ENCODE measurements at places on chromosomes 6 and 20.

GRCh38 chr20:33460711-33461110 is 17.1 kb upstream of the SNTA1 start:
- DNase-seq = no peak

GRCh38 chr20:37178839-37179682 is at the start of the genes MROH8 and RPN2:
Gene MROH8, minus strand, starts transcription at chr20:37179548.
Gene RPN2, plus strand, starts transcription at chr20:37179330. Its CDS starts 27 bp downstream, at chr20:37179357.
- peak; percentile 95 for DNase-seq

- no peak for DNase-seq
These were observed 71.2 kb upstream of the SLCO4A1 start for GRCh38 chr20:62570897-62571668.

DNA sequence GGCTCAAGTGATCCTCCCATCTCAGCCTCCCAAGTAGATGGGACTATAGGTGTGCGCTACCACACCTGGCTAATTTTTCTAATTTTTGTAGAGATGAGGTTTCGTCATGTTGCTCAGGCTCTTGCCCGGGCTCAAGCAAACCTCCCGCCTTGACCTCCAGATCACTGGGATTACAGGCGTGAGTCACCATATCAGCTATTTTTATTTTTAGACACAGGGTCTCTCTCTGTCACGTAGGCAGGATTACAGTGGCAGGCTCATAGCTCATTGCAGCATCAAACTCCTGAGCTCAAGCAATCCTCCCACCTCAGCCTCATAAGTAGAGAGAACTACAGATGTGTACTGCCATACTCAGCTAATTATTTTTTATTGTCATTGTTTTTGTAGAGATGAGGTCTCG is 41.7 kb downstream of the SLC23A2 start:
- DNase-seq = no peak

DNA sequence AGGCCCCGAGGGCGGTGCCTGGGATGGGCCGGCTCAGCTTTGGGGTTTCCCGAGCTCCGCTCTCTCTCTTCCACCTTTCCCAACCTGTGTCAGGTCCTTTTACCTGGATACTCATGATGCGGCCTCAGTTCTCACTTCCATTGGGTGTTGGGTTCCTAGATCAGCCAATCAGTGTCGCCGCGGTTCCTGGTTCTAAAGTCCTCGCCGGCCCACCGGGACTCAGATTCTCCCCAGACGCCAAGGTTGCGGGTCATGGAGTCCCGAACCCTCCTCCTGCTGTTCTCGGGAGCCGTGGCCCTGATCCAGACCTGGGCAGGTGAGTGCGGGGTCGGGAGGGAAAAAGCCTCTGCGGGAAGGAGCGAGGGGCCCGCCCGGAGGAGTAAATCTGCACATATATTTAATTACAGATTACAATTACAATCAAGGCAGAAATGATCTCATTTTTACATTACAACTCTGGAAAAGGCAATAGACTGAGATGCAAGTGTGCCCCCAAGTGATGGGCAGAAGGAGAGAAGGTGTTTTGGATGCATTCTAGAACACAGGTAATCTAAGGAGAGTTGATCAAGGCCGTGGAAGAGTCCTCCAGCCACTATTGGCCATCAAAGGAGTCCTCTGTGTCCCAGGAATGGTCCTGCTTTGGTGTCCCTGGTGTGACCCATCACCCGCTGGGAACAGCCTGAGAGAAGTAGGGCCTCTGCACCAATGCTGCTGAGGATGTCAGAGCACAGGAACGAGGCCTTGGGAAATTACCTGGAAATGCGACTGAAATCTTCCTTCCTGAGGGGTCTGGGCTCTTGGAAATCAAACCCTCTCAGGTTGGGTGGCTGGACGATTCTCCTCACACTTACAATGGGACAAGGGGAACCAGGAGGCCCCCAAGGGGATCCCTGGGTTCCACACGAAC is 34.7 kb upstream of the MICB start:
- DNase-seq = no peak

DNA sequence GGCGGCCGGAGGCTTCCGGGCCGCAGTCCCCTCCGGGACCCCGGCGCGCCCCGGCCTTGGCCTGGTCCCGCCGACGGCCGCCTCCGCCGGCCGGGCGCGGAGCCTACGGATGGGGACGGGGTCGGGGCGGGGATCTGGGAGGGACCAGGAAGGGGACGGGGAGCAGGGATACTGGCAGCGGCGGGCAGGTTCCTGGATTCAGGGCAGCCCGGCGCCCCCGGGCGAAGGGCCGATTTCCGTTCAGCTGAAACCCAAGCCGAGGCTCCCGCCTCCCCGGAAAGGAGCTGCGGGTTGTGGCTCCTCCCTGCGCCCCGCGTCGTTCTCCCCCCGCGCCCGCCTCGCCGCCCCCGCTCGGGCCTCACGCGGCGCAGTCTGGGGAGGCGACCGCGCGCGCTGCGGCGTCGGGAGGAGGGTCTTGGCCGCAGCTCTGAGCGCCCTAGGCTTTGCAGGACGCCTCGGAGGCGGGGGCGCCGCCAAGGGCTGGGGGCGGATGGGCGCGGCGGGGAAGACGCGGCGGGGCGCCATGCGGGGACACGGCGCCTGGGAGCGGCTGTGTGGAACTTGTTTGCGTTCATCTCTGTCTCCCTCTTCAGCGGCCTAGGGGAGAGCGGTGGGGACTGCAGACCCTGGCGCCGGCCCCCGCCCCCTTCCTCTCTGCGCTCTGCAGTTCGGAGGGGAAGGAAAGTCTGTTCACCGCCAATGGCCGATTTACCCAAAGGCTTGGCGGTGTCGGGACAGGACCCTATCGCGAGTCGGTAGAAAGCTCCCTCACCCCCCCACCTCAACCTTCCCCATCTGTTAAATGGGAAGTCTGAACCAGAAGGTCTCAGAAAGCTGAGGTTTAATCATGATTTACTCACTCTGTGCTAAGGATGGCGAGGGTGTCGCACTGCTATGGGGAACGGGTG is 22.7 kb upstream of the TMEM181 start:
- no peak for DNase-seq

- DNase-seq = no peak
These were observed 232.2 kb downstream of the ERMARD start for GRCh38 chr6:169983651-169984050.

- no peak for DNase-seq
These were observed 98.9 kb downstream of the TBC1D7 start for GRCh38 chr6:13229205-13230085.
